ENCODE measurements at places on chromosomes 13 and 19.
A peak's percentile ranks its signal among the peaks of the same experiment; 100 is the strongest.

DNA sequence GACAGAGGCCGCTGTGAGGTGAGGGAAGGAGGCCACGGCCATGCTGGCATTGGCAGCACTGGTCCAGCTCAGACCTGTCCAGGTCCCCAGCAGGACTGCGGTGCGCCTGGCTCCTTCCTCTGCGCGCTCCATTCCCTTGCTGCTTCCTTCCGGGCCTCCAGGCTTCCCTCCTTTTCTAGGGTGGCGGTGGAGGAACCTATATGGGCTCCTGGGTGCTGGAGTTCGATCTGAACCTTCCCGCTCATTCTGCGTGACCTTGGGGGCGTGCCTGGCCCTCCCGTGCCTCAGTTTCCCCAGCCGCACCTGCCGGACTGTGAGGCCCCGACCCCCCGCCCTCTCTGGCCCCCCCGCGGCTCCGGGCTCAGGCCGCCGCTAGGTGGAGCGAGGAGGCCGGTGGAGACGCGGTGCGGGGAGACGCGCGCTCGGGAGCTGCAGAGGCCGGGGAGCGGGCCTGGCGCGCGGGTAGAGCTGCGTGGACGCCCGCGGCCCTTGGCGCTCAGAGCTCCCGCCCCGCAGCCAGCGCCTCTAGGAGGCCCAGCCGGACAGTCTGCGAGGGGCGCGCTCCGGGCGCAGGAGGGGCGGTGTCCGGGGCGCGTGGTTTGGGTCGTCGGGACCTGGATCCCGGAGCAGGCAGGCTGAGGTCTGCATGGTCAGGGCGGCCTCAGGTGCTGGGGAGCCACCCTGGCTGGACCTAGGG is 29.9 kb downstream of the EFNA2 start:
- no peak for DNase-seq

GRCh38 chr13:97566907-97567306 is 132.9 kb downstream of the RAP2A start:
- DNase-seq, result no peak

GRCh38 chr13:35260316-35260715 is 216.2 kb downstream of the MAB21L1 start:
- DNase-seq, result no peak

- no peak for DNase-seq
Observed at GRCh38 chr13:20221772-20222171, 10.3 kb downstream of the GJB6 start.

DNA sequence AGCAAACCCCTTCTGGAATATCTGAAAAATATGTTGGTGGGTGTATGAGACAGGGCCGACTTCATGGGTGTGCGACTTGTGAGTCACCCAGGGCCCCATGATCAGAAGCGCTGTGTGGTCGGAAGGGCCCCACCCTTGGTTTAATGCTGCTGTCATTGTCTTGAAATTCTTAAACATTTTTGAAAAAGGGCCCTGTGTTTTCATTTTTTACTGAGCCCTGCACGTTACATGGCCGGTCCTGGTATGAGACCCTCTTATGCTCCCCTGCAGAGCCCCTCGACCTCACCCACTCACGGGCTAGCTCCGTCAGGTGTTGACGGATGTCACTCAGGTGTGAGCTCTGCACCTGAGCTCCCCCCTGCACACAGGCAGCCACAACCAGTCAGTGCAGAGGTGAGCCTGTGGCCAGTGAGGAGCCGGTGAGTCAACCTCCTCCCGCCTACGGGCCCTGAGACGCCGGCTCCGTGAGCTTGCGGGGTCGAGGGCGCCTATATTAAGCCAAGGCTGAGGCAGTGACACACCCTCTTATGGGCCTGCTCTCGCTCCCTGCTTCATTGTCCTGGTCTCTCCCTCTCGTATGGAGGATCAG is 27.7 kb downstream of the GADD45B start:
- DNase-seq, result peak; percentile 78

GRCh38 chr13:21104199-21105019 is 43.0 kb upstream of the LATS2 start:
- DNase-seq, result no peak

DNA sequence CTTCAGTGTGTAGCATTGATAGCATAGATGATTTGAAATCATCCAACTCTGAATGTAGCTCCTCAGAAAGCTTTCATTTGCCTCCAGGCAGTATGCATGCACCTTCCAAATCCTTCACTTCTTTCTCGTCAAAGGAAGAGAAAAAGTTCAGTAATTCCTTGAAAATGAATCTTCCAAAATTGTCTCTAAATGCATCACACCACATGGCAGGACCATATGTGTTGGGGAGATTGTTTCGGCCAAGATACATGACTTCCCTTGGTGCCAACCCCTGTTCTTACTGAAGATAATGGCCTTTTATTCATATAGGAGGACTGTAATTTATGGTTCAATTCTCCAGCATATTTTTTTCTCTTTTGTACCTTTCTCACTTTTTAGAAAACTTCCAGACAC is 315.6 kb upstream of the SPRY2 start:
- DNase-seq, result no peak

DNA sequence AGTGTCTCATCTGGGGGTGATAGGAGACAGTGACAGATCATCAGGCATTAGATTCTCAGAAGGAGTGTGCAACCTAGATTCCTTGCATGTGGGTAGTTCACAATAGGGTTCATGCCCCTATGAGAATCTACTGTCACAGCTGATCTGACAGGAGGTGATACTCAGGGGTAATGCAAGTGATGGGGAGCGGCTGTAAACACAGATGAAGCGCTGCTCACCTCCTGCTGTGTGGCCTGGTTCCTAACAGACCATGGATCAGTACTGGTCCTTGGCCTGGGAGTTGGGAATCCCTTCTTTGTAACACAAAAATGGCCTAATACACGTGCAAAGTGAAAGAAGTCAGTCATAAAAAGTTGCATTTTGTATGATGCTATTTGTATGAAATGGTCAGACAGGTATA is 107.6 kb upstream of the TUBA3C start:
- no peak for DNase-seq

DNA sequence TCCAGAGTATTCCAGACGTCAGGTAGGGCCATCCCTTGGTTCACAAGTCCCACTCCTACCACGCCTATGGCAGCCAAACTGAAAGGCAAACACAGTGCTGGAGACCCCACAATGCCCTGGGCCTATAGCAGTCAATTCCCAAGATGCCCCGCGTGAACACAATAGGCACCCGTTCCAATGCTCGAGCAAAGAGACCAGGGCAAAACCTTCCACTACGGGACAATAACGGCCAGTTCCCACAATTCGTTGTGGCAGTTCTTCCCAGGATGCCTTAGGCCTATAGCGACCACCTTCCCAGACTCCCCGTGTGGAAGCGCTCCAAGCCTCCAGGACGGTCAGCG is 538 bp downstream of the ZNF428 start:
- DNase-seq, result no peak

DNA sequence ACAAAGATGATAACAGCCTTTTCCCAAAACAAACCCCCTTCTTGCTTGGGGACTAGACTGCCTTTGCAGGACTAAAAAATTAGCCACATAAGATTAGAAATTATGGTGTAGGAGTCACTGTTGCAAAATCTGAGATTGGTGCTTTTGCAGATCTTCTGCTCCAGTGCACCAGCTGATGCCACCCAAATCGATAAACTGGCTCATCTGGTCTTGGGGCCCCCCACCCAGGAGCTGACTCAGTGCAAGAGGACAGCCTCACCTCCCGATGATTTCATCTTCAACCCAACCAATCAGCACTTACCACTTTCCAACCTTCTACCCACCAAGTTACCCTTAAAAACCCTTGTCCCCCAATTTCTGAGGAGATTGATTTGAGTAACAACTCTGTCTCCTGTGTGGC is 47.1 kb upstream of the PEPD start:
- no peak for DNase-seq

DNA sequence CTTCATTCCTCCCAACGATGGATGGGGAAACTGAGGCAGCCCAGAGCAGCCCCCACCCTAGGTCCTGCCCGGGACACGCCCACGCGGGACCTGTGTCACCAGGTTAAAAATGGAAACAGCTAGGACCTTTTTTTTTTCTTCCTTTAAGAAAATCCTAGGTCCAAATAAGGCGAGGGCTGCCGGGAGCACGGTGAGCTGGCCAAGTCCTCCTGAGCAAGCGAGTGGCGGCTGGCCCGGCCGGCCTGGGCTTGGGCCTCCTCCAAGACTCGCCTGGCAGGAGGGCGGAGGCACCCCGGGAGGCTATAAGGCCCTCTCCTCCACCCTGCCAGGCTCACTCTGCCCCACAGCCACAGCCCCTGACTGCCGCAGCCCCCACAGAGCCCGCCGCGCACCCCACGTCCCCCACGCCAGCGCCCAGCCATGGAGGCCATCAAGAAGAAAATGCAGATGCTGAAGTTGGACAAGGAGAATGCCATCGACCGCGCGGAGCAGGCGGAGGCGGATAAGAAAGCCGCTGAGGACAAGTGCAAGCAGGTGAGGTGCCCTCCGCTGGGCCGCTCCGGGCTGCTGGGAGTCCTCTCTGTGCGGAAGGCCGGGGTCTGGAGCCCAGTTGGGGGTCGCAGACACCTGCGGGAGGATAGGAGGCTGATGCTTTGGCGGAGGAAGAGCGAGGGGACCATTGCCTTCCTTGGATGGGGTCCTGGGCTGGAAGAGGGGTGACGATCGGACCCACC is 8.9 kb upstream of the TPM4 start:
- no peak for DNase-seq

GRCh38 chr13:71610876-71611275 is 256.1 kb downstream of the DACH1 start:
- no peak for DNase-seq

GRCh38 chr13:42875475-42876269 is 94.3 kb downstream of the FAM216B start:
- DNase-seq, result no peak

- no peak for DNase-seq
Observed at GRCh38 chr13:109652531-109652930, 133.9 kb downstream of the IRS2 start.
